ENCODE measurements at places on chromosomes 16 and 17.

- DNase-seq: no peak
These were observed 7.4 kb upstream of the NECAB2 start for GRCh38 chr16:83960521-83961249.

GRCh38 chr16:73040136-73040535 lies 7.8 kb downstream of the ZFHX3 start:
- DNase-seq: no peak

- DNase-seq: no peak
These were observed 41.8 kb upstream of the GSG1L start for GRCh38 chr16:28105297-28105696.

DNA sequence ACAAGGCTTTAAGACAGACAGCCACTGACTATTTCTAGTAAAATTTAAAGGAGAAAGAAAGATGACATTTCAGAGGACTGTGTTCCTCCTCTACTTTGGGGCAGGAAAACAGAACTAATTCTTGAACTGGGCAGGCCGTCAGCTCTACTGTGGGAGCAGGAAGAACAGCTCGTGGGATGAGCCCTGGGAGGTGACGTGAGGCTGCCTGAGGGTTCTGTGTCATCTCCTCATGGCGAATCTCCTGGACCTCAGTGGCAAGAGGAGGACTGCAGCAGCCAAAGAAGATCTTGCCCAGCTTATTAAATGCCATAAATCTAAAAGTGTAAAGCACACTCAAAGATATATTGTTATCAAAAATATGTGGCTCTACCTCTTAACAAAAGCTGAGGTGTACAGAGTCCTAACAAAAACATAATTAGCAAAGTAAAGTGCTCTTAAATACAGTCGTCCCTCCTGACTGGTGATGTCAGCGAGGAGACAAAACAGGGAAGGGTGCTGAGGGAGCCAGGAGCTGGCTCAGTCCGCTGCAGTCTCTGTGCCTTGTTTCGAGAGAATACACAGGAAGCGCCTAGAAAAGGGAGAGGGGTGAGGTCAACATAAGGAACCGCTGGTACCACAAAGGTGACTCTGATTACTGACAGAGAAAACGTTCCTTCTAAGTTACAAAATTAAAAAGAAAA lies 58.0 kb downstream of the CREBBP start:
- no peak for DNase-seq

DNA sequence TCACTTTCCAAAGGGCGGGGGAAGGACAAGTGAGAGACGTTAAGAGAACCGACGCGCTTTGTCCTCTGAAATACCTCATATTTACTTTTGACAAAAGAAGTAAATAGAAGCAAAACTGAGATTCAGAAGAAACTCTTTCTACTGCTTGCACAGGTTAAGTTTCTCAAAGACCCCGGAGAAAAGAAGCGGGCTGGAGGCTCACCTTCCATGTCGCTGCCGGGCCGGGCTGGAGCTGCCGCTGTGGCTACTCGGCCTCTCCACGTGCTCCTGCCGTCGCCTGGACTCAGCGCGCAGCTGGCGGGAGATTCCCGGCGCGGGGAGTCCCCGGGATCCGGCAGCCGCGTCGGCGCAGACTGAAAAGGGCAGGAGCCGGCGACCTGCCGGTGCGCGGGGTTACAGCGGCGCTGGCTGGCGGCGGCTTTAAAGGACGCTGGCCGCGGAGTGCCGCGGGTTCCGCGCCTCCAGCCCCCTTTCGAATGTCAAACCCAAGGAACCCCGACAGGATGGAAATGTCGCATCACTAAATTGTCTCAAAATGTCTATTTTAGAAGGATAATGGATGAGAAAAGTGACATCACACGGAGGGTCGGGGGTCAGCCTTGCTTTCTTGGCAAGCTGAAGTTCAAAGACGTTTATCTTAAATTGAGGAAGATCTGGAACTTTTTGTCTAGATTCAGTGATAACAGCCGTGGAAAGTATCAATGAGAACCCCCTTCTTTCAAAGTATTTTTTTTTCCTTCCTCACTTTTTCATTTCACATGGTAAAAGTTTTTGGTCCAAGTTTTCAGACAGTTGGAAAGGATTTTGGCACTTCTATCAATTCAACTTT lies at the start of gene IKZF3:
TSS of gene IKZF3 (minus strand) at position 395 of the 829 bp plus-strand sequence. CDS start at position 209, 186 bp downstream.
- DNase-seq: peak; percentile 18

GRCh38 chr16:13634959-13635358 lies 285.0 kb upstream of the ERCC4 start:
- DNase-seq: peak; percentile 35

DNA sequence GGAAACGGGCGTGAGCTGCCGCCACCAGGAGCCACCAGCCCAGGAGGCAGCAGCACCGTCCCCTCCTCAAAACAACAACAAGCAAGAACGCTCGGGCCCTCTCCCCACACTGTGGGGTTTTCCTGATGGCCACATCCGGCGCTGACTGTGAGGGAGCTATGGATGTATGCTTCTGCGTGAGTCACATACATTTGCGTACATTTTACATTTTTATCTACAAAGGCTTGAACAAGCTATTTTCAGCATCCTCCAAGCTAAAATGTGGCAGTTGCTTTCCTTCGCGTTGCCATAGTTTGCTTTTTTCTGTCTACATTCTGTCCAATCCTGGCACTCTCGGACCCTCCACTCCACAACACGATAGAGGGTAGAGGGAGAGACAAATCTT lies 2.0 kb upstream of the ABR start:
- DNase-seq: no peak

- no peak for DNase-seq
These were observed 1.1 kb downstream of the SEPTIN12 start for GRCh38 chr16:4787068-4787467.

- DNase-seq: no peak
These were observed at the start of gene LAT for GRCh38 chr16:28984619-28985135. Gene LAT, plus strand, starts transcription at chr16:28985052. Its CDS starts 366 bp downstream, at chr16:28985418.

DNA sequence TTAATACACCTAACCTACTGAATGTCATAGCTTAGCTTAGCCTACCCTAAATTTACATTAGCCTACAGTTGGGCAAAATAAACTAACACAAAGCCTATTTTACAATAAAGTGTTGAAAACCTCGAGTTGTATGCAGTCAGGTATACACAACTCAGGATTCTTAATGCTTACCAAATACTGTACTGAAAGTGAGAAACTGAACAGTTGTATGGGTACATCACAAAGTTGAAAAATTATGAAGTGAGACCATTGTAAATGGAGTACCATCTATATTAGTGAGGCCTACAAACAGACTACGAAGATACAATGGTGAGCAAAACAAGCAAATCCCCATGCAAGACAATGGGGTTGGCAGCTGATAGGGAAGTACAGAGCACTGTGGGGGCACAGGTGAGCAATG lies 79.7 kb downstream of the VAT1L start:
- DNase-seq: no peak

DNA sequence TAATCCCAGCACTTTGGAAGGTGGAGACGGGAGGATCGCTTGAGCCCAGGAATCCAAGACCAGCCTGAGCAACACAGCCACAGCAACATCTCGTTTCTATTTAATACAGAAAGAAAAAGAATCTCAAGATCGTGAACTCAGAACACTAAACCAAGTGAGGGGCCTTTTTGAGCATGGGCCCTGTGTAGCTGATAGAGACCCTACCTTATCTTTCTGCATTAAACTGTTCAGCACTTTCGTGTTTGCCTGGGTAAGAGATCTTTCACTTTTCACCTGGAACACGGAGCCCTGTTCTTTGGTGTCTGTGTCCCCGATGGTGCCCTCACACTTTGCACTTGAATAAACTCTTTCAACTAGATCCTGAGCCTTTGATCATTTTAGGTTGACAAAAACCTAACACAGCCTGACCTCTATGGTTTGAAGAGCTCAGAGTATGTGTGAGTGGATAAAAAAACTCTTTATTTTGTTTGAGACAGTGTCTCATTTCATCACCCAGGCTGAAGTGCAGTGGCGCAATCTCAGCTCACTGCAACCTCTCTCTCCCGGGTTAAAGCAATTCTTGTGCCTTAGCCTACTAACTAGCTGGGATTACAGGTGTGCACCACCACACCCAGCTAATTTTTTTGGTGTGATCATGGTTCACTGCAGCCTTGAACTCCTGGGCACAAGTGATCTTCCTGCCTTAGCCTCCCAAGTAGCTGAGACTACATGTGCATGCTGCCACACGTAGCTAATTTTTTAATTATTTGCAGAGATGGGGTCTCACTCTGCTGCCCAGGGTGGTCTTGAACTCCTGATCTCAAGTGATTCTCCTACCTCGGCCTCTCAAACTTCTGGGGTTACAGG lies 83.8 kb upstream of the GRIN2A start:
- DNase-seq: no peak

DNA sequence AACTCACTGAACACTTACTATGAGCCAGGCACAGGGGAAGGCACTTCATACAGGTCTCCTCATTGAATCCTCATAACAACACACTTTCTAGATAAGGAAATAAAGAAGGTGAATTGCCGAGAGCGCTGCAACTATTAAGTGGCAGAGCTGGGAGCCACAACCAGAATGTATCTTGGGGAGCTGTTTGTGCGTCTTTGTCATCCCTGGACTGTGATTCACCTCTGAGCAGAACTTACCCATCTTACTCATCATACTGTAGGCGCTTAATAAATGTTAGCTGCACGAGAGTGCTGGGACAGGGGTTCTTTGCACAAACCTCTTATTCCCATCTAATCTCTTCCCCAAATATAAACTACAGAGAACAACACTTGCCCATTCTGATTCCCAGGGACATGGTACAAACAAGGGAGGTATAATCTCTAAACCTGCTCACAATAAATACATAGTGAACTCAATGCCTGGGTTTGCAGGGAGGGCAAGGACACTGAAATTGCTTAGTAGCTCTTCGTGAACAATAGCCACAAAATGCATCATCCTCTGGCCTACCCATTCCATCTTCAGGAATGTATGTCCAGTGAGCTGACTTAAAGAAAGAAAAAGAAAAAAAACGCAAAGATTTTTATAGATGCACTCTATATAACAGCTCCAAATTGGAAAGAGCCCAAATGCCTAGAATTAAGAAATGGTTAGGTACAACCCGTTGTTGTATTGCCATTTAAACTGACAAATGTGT lies 43.0 kb downstream of the MYO18A start:
- no peak for DNase-seq

GRCh38 chr17:73744411-73744810 lies 100.2 kb upstream of the SDK2 start:
- DNase-seq: no peak

- peak; percentile 98 for DNase-seq
These were observed at the start of the genes CNTROB and TRAPPC1 for GRCh38 chr17:7931709-7932482. Gene CNTROB, plus strand, starts transcription at chr17:7932206. Its CDS starts 874 bp downstream, at chr17:7933080. Gene TRAPPC1, minus strand, starts transcription at chr17:7931946. Its CDS starts 117 bp downstream, at chr17:7931829.

DNA sequence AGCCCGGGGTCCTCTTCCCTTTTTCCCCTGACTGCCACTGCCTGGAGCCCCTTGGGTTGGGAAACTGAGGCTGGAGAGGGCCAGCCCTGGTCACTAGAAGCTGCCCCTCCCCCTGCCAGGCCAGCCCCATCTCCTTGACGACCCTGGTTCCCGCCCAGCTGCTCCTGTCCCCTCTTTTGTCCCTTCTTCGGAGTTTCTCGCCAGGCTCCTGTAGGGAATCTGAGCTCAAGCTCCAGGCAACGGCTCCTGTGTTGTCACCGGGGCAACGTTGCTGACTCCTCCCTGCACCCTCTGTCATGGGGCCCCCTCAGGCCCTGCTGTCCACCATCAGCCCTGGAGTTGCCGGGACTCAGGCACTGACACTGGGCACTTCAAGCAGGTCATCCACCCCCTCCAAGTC lies 5.7 kb downstream of the LLGL1 start:
- DNase-seq: no peak

GRCh38 chr17:40615068-40615840 lies 32.4 kb downstream of the SMARCE1 start:
- peak; percentile 18 for DNase-seq

- DNase-seq: no peak
These were observed 51.5 kb downstream of the NTN1 start for GRCh38 chr17:9072696-9073339.

DNA sequence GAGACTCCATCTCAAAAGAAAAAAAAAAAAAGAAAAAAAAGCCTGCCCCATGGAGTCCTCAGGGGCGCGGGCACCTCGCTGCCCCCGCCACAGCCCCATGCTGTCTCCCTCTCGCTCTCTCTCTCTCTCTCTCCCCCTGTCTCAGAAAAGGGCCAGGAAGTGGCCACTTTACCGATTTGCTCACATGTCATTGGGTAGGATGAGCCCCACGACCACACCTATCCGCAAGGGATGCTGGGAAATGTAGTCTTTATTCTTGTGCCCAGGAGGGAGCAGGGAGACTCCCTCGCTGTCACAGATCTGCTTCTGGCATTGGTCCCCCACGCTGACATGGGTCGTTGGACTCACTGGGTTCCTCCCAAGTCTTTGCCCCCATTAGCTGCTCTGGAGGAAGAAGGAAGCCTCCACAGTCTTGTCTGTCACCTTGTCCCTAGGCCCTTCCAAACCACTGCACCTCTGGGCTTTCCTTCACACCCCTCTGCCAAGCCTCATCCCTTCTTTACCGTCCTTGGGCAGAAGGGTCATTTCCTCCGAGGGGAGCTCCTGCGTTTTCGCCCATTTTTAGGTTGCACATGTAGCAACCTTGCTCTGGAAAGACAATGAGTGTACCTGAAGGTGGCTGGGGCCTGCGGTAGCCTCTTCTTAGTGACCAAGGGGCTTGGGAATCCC lies 6.9 kb upstream of the GJD3 start:
- DNase-seq: no peak

- DNase-seq: no peak
These were observed 152.3 kb downstream of the RPTOR start for GRCh38 chr17:80696964-80697363.

GRCh38 chr16:52114379-52114778 lies 432.6 kb downstream of the TOX3 start:
- DNase-seq: peak; percentile 31

GRCh38 chr16:67666559-67667452 lies at the start of the genes C16orf86 and ENKD1:
Gene C16orf86, plus strand, starts transcription at chr16:67666814. Its CDS starts 157 bp downstream, at chr16:67666971.
Gene ENKD1, minus strand, starts transcription at chr16:67666750. Its CDS starts 308 bp downstream, at chr16:67666442.
- DNase-seq: peak; percentile 34

GRCh38 chr16:64364416-64364815 lies 757.4 kb downstream of the CDH11 start:
- DNase-seq: no peak

DNA sequence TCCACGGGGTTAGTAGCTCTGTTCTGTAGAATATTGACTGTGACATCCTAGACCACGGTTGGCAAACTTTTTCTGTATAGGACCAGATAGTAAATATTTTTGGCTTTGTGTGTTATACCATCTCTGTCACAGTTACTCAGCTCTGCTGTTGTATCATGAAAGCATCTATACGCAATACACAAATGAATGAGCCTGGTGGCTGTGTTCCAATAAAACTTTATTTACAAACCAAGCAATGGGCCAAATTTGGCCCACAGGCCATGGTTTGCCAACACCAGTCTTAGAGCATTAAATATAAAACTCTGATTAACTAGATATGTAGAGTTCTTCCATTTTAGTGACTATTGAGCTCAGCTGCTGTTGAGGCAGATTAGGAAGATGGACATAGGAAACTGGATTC lies 132.7 kb downstream of the MAP2K6 start:
- no peak for DNase-seq

Data from kidney epithelial cell (primary cell).